Myocyte (in vitro differentiated cells): ENCODE measurements at places on chromosomes 2 and 18.

DNA sequence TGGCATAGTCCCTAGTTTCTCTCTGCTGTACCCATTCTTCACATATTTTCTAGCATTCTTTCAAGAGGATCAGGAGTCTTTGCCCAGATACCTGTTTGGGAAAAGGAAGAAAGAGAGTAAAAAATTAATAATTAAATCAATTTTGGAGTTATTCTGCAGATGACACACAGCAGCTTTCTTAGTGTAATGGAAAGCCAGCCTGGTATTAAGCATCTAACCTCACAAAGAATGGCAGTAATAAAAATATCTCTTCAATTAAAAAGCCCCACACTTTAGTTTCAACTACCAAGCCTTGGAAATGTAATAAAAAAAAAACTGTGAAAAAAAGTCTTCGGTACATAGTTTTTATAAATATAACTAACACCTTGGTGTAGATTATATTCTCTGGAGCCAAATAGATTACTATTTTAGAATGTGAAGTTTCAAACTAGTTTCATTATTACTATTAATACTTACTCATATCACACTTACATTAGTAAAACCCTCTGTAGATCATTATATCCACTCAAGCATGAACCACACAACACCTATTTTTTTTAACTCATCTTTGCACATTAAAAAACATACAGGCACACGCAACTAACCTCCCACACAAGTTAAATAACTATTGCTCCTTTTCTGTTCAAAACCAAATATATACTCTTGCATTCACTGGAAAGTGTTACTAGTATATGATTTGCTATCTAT, 90.9 kb downstream of the GPD2 start:
- DNase-seq, result no peak

- DNase-seq, result peak; percentile 79
These were observed 9.3 kb upstream of the LRRC30 start for GRCh38 chr18:7221424-7222155.

DNA sequence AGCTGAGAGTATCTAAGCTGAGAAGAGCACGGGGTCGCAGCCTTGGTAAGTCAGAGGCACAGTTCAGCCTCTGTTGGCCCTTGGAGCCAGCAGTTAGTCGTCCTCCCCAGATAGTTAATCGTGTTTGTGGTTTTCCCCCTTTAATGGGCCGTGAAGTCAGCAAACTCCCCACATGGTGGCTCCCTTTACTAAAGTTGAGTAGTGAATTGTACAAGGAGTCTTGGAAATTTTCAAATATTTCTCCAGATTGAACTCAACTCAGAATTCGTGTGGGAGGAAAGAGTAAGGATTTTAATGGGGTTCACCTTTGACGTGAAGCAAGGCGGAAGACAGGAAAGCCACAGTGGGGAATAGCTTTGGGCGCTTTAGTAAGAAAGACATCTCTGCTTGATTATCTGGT, 2.4 kb upstream of the ADCYAP1 start:
- no peak for DNase-seq

DNA sequence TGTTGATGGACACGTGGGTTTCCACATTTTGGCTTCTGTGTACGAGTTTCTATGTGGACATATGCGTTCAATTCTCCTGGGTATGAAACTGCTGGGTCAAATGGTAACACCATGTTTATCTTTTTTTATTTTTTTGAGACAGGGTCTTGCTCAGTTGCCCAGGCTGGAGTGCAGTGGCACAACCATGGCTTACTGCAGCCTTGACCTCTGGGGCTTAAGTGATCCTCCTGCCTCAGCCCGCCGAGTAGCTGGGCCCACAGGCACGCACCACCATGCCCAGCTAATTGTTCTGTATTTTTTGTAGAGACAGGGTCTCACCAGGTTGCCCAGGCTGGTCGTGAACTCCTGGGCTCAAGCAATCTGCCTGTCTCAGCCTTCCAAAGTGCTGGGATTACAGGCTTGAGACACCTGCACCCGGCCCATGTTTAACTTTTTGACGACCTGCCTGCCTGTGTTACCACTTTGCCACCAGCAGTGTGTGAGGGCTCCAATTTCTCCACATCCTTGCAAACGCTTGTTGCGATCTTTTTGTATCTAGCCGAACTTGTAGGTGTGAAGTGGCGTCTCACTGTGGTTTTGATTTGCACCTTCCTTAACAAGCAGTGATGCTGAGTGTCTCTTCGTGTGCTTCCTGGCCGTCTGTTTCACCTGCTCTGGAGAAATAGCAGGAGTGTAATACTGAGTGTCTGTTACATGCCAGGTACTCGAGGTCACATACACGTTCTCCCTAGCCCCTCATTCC, 6.9 kb downstream of the HSBP1L1 start:
- DNase-seq, result no peak

DNA sequence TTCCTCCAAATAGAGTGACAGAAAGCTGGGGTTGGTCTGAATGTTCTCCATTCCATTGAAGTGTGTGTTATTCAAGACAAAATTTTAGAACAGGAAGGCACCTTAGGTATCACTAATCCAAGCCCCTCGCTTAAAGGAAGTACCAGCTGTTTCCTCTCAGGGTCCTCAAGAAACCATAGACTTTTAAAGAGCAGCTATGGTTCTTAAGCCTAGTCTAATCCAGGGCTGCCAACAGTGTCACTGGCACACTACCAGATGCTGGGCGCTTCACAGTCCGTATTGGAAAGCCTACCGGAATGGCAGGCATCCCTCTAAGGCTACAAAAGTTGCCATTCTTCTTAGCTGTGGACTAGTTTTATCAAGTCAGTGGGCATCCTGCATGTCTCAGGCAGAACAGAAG, 1.9 kb downstream of the NEMP2 start:
- no peak for DNase-seq

DNA sequence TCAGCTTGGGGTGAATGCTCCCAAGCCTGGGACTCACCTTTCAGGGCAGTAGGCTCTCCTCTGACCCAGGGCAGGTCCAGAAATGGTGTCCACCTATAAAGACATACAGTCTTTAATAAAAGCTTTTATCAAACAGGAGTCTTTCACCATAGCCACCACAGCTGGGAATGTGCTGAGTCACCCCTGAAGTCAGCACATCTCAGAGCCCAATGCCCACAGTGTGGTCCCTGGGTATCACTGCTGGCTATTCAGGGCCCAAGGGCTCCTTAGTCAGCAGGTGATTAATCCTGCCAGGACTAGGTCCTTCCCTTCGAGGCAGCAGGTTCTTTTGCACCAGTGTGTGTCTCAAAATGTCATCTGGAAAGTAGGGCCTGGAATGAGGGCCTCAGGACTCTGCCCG, 181.9 kb downstream of the MEMO1 start:
- peak; percentile 89 for DNase-seq

- DNase-seq, result no peak
These were observed 156.4 kb downstream of the SMAD7 start for GRCh38 chr18:48794251-48794970.

GRCh38 chr2:62540408-62541168, 34.6 kb upstream of the TMEM17 start:
- DNase-seq, result no peak

- peak; percentile 50 for DNase-seq
These were observed 940 bp downstream of the XRCC5 start for GRCh38 chr2:216109962-216110614.

- DNase-seq, result no peak
These were observed 217.1 kb upstream of the SLC35G4 start for GRCh38 chr18:11392292-11392691.

DNA sequence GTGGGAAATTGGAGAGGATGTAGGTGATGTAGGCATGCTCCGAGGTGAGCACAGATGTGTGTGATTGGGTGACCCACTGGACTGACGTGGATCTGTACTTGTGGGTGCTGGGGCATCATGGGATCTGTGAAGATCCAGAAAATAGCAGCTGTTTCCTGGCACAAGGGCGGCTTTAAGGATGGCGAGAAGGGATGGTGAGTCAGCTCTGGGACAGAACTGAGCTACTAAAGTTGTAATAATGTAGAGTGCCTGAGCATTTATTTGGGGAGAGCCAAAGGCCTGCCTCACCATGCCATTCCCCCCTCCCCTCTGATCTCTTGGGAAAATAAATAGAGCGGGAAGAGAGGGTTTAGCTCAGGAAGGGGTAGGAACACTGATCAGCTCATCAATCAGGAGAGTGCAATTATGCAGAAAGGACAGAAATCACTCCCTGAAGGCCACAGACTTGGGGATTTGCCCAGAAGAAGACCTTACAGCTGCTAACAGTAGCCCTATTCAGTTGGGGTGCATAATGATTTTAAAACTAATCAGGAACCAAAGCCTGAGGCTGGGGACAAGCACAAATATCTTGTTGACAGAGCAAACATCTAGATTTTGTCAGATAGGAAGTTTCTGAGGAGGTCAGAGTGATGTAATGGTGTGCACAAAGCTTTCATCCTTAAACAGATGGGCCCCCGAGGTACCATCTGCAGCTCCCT, 30.3 kb downstream of the TANC1 start:
- peak; percentile 91 for DNase-seq

GRCh38 chr2:154392256-154392655, 306.2 kb upstream of the KCNJ3 start:
- DNase-seq, result no peak
